Pons (tissue), 1 donor: ENCODE measurements at places on chromosomes 3 and 15.

DNA sequence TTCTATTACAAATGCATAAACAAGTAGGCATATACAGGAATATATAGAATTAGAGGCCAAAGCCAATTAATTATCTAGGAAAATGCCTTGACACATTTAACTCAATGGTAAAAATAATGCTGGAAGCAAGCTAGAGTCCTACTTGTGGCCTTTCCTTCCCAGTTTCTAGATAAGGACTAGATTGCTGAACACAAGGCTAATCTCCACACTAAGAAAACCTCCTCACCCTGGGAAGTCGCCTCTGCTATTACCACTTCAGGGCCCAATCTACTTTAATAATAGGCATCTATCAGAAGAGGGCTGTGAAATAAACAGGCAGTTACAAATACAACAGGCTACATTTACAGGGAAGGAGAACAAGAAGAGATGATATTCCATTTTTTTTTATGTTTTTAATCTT is 80.5 kb upstream of the PRICKLE2 start:
- no peak for DNase-seq

DNA sequence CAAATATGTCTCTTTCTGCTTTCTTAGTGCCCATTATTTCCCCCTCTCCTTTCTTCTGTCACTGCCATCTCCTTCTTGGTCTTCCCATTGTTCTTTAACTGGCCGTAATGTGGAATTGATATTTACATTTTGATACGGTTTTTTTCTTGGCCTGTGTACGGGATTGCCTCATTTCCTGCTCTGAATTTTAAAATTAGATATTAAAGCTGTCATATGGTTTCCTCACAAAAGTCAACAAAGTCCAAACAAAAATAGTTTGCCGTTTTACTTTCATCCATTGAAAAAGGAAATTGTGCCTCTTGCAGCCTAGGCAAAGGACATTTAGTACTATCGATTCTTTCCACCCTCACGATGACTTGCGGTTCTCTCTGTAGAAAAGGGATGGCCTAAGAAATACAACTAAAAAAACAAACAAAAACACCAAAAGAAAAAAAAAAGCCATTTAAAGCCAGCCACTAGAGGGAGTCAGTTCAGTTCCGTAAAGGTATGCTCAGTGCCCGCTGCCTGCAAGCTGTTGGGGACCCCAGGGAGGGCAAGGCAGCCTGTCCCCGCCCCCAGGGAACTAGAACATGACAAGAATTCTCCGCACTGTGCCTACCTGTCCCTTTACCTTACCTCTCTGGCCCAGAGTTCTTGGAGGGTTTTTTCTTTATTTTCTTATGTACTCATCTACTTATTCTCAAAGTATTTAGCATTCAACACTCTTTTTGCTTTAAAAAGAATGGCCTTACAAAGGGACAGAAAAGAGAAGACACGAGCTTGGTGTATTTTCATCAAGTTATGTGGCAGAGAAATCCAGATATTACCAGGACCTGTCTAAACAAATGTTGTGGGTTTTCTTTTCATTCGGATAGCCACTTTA is 30.0 kb upstream of the NR2E3 start:
- peak; percentile 24 for DNase-seq

DNA sequence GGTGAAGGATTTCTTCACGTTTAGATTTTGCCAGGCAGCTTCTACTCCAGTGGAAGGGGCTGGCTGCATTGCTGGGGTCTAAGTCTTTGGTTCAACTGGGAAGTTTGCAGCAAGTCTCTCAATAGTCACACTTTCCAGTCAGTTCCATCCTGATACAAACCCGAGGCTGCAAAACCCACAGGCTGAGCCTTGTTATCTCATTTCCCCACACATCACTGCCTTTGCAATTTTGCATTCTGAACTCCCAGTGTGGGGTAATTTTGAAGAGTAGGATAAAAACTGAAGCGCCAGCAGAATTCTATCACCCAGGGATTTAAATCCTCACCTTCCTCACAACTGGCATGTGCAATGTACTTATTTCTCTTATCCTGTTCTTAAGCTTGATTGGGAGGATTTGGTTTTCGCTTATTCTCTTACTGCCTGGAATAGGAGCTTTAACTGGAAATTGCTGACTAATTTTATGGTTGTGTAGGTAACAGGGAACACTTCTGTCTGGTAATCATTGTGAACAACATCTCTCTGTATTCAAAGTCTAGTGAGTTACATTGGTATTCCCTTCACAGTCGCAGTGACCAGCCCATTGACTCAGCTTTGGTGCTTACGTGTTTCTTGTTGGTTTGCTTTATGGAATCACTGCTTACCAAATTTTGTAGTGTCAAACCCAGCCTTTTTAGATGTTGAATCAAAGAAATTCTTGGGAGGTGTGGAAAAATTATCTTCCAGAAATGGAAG is 142.0 kb upstream of the TOPAZ1 start:
- DNase-seq: peak; percentile 86

- no peak for DNase-seq
Observed at GRCh38 chr3:13647298-13648059, 98.6 kb downstream of the FBLN2 start.

DNA sequence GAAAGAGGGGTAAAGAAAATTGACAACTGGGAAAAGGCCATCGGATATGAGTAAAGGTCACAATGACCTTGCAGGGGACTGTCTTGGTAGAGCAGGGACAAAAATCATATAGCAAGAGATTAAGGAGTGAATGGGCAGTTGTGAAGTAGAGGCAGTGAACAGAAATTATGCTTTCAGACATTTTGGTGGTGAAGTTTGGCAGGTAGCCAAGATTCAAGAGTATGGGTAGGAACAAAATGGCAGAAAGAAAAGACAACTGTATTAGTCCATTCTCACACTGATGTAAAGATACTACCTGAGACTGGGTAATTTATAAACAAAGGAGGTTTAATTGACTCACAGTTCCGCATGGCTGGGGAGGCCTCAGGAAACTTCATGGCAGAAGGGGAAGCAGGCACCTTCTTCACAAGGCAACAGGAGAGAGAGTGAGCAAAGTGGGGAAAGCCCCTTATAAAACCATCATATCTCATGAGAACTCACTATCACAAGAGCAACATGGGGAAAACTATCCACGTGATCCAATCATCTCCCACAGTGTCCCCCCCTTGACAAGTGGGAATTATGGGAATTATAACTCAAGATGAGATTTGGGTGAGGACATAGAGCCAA is 84.0 kb downstream of the CGNL1 start:
- DNase-seq: no peak

DNA sequence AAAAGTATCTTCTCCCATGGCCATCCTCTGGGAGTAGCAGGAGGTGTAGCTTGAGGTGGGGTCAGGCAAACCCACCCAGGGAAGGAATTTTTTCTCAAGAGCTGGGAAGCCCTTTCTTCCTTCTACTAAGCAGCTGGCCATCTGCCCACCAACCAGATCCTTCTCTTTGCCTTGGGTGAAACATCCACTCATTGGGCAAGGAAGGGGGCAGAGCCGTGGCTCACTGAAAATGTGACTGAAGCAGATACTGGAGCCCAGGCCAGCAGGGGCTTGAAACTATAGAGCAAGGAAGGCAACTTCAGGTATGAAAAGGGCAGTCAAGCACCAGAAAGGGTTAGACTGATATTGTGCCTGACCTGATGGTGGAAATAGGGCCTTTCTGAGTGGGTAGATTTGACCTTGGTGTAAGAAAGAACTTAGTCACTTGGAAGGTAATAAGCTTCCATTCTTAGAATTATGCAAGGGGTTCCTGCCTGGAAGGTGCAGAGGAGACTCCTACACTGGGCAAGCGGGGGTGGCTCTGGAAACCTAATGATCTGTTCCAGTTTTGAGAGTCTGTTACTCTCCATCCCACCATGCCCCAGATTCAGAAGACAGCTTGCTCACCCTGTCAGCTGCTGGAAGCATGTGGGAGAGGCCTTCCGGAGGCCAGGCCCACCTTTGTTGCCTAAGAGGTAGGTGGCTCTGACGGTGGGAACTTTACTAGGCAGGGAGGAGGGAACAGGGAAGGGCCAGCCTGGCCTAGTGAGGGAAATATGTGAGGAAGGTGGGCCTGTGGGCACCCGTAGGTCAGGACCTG is 22.0 kb upstream of the PLA2G4E start:
- DNase-seq: no peak

GRCh38 chr15:40754574-40754882 is 526 bp downstream of the RMDN3 start:
- no peak for DNase-seq

DNA sequence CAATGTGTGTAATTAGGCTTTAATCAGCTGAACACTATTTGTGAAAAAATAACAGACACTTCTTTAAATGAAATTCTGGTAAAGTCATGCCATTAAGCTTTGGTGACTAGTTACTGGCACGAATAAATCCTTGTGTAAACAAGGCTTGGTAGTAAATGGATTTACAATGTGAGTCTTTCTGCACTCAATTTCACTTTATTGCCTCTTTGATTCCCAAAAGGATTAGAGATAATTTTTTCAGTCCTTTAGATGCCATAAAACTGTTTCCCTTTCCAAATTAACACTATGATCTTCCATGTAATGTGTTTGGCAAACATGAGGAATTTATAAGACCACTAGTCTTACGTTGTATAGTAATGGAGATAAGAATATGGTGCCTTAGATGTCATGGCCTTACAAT is 339.5 kb upstream of the DNAJC19 start:
- DNase-seq: peak; percentile 48

DNA sequence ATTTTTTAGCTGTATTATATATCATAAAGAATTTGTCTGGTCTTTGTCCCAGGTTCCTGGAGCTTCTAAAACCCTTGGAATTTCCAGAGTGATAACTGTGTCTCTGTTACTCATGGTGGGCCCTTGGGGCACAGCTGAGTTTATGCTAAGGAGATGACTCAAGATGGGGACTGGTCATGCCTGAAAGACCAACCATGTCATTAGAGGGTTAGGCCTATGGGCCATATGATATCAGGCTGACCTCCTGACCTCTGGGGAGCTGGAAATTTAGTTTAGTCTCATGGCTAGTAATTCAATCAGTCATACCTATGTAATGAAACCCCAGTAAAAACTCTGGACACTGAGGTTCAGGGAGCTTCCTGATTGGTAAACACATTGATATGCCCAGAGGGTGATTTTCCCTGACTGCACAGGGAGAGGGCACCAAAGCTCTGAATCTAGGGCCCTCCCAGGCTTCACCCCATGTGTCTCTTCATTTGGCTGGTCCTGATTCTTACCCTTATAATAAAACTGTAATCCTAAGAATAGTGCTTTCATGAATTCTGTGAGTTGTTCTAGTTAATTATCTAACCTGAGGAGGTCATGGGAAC is 69.6 kb downstream of the EEFSEC start:
- DNase-seq: no peak

DNA sequence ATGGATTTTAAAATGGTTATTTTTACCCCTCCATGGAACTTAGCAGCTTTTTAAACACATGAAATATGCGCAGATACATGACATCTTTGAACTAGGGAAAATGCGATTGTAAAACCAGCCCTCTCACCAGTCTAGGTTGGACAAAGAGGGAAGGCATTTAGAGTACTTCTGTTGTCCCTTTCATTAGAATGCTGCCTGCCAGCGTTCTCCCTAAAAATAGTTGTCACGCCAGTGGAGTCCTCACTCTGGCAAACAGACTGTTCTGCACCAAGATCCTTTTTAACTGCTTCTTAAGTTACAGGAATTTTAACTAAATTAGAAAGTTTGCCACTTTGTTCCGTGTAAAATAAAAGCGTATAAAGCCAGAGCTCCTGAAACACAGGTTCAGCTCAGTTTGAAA is 295.3 kb downstream of the VPS13C start:
- DNase-seq: peak; percentile 46

GRCh38 chr15:93469994-93470393 is 381.0 kb upstream of the RGMA start:
- DNase-seq: no peak

DNA sequence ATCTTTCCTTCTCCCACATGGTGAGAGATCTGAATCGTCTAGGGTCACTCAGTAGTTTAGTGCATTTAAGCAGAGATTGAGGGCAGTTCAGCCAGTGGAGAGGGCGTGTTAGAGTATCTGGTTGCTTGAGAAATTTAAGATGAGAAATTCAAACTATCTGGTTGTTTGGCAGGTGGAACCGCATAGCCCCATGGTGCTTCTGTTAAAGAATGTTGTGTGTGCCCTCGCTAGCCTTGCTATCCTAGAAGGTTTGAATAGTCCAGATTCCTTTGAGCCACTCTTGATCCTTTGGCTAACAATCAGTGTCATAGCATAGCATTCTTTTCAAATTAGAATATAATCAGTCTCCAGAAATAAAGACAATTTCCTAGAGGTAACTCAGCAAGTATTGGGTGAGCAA is 32.1 kb downstream of the ABHD17C start:
- no peak for DNase-seq

DNA sequence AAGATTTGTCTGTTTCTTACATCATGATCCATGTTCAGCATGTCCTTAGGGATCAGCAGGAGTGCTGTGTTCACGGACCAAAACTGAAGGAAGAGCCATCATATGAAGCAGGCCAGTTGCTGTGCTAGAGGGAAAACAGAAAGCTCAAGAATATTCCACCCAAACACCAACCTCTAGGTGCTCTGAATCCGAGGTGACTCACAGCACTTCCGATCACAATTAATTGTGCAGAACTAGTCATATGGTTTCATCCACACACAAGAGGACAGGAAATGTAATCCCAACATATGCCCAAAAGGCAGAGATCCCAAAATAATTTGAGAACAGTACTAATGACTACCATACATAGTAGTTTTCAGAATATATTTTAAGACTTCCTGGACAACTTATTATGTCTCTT is 257.9 kb upstream of the KCNH8 start:
- no peak for DNase-seq
